NCI-H2081 treated with DMSO at 0.1 percent for 48 hours (cell line): ENCODE measurements at places on chromosomes 13 and 19.

DNA sequence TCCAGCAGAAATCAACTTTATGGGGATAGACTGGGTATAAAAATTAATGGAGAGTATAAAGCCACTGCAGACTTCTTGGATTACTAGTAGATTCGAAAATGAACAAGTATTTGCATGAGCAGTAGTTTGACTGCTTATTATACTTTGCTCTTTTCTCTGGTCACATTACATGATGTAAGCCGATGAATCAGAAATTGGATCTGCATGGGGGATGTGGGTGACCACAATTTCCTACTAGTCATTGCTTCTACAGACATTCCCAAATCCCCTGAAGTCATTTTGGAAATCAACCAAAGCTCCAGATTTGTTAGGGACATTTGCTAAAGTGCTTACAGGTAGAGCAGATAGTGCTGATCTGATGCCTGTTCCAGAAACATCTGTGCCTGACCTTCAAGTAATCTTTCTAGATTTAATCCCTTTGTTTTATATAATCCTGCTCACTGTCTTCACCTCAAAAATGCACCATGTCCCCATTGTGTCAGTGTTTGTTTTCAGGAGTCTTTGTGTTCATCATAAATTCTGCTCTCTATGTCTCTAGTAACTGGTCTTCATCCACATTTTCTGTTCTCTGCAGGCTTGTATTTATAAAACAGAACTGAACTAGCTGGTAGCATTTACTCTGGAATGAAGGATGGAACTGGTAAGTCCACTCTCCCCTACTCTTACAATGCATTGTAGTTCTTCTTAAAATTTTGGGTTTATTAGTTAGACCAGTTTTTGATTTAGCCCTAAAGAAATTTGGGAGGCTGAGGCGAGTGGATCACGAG lies 201.5 kb upstream of the CSNK1A1L start:
- no peak for DNase-seq

DNA sequence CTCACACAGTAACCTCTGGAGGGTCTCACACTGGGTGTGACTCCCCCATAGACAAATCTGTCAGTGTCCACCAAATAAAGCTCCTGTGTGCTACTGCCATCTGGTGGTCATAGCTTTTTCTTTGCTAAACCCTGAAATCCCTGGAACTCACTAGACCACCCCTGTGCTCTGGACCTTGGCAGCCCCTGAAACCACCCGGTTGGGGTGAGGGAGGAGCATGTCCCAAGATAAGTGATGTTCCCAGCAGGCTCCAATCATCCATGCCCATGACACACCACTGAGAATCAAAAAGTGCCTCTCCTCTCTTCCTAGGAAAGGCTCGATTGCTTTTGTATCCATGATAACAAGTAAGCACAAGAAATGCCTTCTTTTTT lies 6.5 kb upstream of the HSD17B14 start:
- no peak for DNase-seq

GRCh38 chr13:106795847-106796246 lies 227.9 kb upstream of the ARGLU1 start:
- DNase-seq: no peak

GRCh38 chr13:66689628-66690027 lies 540.5 kb downstream of the PCDH9 start:
- peak; percentile 13 for DNase-seq

DNA sequence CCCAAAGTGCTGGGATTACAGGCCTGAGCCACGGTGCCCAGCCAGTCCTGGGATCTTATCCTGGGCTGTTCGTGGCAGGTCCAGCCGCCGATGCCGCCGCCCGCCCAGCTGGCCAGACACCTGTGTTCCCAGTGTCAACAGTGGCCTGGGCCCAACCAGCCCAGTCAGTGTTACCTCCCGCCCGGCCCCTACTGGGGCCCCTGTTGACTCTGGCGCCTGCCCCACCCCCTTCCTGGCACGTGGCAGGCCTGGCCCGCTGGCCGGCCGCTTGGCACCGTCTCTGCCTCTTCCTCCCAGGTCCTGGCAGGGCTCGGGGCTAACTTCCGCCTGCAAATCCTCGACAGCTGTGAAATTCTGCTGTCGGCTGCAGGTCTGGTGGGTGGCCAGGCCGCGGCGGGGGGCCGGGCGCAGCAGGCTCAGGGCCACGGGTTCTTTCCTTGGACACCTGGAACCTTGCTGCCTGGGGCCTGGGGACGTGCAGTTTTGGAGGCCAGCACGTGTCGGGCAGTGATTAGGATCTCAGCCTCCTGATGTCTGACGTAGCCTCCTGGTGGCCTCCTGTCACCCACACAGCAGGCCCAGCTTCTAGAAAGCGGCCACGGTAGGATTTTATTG lies 9.1 kb downstream of the ARID3A start:
- no peak for DNase-seq

DNA sequence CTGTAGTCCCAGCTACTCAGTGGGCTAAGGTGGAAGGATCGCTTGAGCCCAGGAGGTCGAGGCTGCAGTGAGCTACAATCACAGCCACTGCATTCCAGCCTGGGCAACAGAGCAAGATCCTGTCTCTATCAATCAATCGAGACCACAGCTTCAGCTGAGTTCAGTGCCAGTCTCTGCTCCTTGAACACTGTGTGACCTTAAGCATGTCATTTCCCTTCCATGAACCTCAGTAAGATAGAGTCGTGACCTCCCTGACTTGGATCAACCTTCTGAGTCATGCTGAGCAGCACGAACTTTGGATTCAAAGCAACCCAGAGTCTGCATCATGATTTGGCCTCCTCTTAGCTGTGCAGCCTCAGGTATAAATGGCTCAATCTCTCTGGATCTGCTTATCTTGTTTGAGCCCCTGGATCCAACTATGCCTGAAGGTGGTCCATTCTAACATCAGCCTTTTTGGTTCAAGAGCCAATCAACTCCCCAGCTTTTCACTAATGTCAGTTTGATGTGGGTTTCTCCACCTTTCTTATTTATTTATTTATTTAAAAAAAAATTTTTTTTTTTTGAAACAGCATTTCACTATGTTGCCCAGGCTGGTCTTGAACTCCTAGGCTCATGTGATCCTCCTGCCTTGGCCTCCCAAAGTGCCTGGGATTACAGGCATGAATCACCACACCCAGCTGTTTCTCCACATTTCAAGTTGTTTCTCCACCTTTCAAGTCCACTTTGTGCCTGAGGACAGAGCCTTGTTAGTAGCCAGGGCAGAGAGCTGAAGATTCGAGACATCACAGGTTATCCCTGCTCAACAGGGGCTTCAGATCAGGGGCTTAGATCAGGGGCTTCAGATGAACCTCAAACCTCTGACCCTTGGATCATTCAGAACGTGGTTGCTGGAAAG lies 26.4 kb downstream of the PTPRS start:
- DNase-seq: no peak
